Activated T-helper 1 cell treated with anti-CD3 and anti-CD28 coated beads, Interleukin-2, amount 50 U/mL, for 16 hours (primary cell): ENCODE measurements at places on chromosomes 3 and 15.

DNA sequence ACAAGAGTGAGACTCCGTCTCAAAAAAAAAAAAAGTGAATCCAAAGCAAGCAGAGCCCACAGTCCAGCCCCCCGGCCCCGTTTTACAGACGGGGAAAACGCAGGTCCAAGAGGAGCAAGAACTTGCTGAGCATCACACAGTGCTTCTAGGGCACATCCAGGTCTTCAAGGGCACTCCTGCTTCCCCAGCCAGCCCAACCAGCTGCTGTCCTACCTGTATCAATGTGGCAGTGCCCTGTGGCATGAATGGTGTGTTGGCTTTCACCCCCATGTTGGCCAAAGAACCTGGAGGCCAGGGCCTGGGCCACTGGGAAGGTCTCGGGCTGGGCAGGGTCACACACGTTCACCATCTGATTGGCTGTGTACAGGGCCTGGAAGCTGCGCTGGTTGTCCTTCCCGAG lies 4.6 kb downstream of the MAN2C1 start:
- DNase-seq: no peak

GRCh38 chr15:80898040-80898439 lies 91.6 kb downstream of the MESD start:
- no peak for DNase-seq

DNA sequence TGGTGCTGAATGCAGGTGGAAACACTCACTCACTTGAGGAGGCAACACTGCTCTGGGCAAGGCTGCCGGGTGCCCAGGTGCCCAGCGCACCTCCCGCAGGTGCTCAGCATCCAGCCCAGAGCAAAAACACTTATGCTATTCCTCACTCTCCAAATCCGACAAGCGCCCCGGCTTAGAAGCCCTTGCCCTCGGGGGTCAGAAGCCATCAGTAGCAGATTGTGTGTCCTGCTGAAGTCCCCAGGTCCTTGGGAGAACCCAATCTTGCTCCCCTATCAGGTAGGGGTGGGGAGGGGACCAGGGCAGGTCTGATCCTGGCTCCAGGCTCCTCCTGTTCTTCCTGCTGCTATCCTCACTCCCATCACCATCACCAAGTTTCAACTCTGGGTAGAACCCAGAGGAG lies 46.7 kb downstream of the TLE3 start:
- DNase-seq: no peak

- DNase-seq: no peak
These were observed 39.3 kb downstream of the C2CD4B start for GRCh38 chr15:62125773-62126172.

DNA sequence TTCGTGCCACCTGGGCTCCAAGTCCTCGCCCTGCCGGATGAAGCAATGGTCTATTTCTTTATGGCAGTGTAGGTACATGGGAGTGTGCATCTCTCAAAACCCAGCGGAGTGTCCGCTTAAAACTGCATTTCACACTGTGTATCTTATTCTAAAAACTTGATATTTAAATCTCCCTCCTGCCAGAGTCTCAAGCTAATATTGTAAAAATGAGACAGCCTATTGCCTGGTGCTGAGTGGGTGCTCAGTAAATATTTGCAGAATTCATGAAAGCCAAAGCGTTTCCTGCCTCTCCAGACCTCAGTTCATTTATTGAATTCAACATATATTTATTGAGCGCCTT lies 330 bp upstream of the TBC1D2B start:
- no peak for DNase-seq

DNA sequence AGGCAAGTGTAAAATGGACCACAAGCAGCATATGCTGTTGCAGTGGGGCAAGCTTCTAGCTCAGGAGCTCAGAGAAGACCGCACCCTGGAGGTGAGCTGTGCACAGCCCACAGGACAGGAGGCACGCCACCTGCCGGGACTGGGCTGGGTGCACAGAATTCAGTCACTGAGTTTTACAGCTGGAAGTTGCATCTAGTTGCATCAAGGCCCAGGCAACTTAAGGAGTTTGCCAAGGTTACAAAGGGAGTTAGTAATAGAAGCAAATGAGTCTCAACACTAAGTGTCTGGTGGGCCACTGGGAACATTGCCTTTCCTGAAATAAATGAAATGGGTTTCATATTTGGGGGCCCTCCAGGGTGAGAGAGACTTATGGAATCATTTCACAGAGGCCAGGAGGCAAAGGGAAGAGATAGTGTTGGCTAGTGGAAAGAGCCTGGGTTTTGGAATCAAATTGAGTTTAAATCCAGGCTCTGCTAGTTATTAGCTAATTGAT lies 36.0 kb upstream of the TIMP4 start:
- DNase-seq: no peak

DNA sequence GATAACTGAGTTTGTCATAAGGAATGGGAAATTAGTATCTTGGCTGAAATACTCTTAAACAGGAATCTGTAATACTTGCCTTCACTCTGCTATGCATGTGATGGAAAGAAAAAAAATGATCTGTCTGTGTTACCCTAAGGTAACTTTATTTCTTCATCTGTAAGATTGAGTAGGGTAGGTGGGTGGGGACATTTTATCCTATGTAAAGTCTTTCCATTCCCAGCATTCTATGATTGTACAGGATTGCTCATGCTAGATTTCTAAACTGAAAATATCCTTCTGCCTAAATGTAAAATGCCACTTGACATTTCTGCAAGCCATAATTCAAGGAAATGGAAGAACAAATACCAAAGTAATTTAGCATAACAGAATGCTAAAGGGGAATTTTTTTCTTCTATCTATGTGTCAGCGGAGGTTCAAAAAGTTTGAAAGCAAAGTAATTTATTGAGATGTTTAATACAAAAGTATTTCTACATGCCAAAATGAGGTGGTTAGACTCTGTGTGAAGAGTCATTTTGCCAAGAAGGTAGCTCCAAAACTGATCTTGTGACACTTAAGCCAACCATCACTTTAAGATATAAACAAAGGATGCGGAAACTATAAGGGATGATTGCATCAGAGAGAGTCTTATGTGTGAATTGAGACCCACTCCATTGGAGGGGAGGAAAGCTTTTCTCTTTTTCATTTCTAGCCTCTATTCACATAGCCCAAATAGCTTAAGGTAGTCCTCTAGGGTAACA lies 46.6 kb upstream of the SERPINI2 start:
- DNase-seq: no peak

- no peak for DNase-seq
These were observed 7.4 kb downstream of the NOX5 start for GRCh38 chr15:69021895-69022294.

DNA sequence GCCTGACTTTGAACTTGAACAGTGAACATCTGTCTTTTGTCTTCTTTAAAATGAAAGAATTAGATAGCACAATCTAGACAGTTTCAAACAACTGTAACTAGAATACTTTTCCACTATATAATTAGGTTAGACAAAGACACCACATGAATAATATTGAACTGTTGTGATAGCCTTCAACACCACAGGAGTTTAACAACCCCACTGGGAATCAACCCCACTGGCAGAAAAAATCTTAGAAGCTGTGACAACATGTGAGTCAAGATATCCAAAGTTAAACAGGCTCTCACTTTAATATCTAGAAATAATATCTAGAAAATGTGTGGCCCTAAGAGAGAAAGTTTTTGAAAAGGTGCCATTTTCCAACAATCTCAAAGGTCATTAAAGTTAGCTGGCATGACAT lies 64.4 kb upstream of the PRICKLE2 start:
- no peak for DNase-seq

GRCh38 chr3:150319900-150320299 lies 88.2 kb upstream of the TSC22D2 start:
- no peak for DNase-seq

DNA sequence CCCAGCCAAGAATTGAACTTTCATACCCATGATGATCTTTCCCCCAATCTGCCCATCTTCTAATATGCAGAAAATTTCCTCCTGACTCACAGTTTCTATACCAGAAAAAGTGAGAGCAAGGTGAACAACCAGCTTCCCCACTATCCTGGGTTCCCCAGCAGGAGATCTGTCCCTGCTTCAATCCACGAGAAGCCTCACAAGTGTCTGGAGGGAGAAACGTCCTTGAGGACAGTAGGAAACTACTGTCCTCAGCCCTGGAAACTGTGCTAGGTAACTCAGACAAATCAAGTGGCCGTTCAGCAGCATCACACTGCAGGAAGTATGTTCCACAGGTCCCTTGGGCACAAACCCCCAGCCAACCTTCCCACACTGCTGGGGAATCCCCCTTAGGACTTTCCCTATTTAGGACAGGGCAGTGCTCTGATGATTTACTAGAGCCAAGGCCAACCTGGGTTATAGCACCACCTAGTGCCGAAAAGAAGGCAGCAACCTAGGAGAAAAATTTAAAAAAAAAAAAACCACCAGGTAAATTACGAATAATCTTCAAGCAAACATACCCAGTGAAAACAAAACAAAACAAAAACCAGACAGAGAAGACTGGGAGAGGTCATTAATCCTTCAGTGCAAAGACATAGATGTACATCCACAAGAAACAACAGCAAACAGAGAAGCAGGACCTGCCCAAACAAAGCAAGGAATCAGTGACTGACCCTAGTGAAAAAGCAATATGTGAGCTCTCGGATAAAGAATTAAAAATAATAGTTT lies 36.0 kb downstream of the MORC1 start:
- no peak for DNase-seq

DNA sequence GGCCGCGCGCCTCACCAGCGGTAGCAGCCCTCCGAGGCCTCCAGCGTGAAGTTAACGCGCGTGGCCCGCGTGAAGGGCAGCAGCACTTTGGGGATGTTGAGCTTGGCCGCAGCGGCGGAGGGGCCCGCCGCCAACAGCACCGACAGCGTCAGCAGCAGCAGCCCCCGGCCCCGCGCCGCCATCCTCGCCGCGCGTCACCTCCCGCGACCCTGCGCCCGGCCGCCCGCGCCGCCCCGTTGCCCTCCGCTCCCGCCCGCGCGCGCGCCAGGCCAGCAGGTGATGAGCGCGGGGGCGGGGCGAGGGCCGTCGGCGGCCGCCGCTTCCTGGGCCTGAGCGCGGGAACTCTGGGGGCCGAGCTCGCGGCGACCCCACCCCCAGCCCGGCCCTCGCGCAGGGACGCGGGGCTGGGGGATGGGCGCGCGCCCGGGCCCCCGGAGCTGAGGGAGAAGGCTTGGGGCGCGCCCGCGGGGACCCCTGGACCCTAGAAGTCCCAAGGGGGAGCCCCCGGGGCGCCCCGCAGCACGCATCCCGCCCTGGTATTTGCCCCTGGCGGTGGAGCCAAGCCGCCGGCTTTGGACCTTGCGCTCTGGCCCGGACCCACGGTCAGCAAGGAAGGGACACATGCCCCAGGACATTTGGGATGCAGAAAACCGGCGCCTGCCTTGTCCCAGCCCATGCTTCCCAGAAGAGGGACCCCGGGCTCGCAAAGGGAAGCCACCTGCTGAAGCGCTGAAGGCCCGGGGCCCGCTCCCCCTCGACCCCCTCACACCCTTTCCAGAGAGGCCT lies at the start of gene NUP210:
Gene NUP210 (minus strand): TSS at position 278 of the 786 bp plus-strand sequence. CDS start 96 bp downstream, at position 182.
- no peak for DNase-seq

DNA sequence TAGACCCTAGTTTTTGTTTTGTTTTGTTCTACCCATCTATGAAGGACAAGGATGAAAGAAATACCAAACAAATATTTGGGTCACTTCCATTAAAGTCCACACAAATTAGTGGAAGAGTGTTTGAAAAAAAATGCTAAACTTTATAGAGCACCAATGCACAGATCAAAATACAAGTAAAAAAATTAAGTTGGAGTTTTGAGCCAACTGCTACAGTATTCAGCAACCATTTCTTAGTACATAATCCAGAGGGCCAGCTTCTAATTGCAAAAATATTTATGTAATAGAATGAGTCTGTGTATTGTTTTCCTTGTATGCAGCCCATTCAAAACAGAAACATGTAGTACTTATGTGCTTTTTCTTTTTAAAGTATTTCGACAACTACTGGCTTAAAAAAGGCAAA lies 121.1 kb downstream of the CBLB start:
- DNase-seq: no peak

DNA sequence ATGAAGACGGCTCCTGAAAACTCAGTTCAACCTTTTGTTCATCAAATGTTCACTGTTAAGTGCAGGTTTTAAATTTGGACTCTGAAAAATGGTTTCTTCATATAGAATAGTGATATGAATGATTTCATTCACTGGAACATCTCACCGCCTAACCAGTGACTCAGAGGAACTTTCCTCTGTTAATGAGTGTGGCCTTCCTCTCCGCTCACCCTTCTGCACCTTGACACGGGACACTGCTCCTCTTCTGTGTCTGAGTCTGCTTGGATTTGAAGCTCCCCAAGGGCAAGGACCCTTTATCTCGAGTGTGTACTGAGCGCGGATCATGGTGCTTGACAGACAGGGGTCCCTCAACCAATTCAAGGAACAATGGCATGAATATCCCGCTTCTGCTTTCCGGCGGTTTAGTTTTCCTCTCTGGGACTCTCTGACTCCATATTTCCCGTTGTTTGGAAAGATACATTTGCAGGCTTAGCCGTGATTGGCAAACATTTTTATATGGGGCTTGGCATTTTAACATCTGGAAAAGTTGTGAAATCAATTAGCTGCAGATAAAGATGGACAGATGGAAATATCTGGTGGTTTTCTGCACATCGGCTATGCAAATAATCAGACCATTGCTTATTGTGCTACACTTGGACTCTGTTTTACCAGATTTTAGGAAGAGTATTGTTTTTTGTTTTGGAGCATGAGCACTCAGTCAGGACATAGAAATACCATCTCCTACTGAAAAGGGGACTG lies 20.9 kb downstream of the KBTBD8 start:
- DNase-seq: no peak

- no peak for DNase-seq
These were observed 72.5 kb downstream of the OPA1 start for GRCh38 chr3:193665370-193665989.

GRCh38 chr3:127491909-127492308 lies 98.6 kb downstream of the TPRA1 start:
- DNase-seq: no peak

- no peak for DNase-seq
These were observed 863.2 kb downstream of the TUSC7 start for GRCh38 chr3:117572786-117573185.

- DNase-seq: no peak
These were observed 10.0 kb downstream of the PXK start for GRCh38 chr3:58342676-58343075.

GRCh38 chr15:89338036-89338435 lies 3.4 kb upstream of the POLG start:
- no peak for DNase-seq

DNA sequence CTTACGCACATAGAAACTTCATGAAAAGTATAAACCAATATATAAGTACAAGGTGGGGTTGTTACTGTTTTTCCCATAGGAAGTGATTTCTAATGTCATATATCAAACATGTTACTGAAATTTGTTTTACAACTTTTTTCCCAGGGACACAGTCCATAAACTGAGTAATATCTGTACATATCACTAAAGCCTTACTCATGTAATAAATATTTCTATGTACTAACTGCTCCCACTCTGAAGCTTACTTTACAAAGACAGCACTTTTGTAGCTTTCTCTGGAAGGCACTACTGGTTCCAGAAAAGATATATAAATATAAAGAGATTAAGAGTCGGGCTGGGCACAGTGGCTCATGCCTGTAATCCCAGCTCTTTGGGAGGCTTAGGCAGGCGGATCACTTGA lies 91.7 kb downstream of the MYO5A start:
- no peak for DNase-seq

- DNase-seq: no peak
These were observed 211.5 kb downstream of the LSAMP start for GRCh38 chr3:116233711-116234357.
